Brain (organoid and tissue), 16 donors: ENCODE measurements at places on chromosomes 6 and 20.

DNA sequence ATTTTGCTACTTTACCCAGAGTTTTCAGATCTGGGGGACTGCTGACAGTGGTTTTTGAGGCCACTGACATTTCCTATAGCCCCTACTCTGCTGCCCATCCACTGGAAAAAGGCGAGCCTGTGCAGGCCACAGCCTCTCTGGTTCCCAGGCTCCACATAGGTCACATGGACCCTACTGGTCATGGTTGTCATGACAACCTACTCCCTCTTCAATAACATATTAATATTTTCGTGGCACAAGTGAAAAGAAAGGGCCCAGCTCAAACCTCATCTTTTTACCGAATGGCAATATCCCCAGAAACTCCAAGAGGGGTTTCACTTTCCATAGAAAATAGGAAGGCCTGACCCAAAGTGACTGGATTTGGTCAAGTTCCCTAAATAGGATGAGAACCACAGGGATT, 11.0 kb upstream of the FOXO3 start:
- DNase-seq = no peak

DNA sequence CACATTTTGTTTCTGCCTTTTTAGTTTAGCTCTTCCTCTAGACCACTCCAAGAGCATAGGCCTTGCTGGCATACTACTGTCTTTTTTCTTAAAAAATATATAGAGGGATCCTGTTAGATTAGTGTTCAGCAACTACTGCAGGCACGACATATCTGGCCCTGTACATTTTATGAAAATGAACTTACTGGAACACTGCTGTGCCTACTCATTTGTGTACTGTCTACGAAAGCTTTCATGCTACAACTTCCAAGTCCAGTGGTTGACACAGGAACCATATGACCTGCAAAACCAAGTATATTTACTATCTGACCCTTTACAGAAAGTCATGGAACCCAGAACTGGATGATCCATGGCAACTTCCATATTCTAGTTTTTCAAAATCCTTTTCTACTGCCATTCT, 66.6 kb upstream of the SPTLC3 start:
- no peak for DNase-seq

- DNase-seq = peak; percentile 63
Measured at GRCh38 chr6:84428300-84428907, 201.0 kb upstream of the CEP162 start.

- no peak for DNase-seq
Measured at GRCh38 chr6:114997813-114998292, 655.0 kb upstream of the HS3ST5 start.

DNA sequence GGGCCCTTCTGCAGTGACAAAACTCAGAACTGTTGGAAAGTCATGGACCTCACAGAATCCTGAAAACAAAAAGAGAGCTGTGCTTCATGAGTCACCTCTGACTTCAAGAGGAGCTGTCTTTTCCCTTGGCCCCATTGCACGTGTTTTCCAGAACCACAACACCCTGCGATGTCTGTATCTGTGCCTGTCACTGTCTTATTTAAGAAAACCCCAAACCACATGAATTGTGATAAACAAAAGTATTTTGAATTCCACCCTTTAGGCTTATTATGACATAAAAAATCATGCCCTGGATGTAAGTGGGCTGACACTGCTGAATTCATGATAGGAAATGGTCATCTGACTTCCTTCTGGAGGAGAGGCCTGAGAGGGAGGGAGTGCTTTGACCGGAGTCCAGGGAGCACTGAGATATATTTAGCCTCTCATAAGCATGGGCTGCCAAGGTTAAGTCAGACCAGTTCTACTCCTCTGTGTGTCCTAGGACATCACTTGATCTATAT, 96.4 kb upstream of the DUSP22 start:
- DNase-seq = no peak

DNA sequence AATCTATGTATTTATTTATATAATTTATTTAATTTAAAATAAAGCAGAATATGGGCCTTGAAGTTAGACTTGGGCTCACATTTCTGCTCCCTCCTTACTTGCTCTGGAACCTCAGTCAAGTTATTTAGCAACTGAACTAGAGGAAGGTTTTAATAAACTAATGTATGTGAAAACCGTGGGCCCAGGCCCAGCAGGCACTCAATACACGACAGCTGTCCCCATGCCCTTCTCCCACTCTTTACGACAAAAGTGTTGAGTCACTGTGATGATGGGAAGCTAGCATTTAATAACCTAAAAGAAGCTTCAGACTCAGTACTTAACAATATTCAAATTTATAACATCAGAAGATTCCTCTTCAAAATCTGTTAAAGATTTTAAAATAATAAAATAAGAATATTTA, 46.7 kb downstream of the SERAC1 start:
- no peak for DNase-seq

- DNase-seq = no peak
Measured at GRCh38 chr6:47483853-47484546, 6.4 kb downstream of the CD2AP start.

GRCh38 chr20:63291811-63292210, 1.2 kb upstream of the COL20A1 start:
- DNase-seq = no peak

DNA sequence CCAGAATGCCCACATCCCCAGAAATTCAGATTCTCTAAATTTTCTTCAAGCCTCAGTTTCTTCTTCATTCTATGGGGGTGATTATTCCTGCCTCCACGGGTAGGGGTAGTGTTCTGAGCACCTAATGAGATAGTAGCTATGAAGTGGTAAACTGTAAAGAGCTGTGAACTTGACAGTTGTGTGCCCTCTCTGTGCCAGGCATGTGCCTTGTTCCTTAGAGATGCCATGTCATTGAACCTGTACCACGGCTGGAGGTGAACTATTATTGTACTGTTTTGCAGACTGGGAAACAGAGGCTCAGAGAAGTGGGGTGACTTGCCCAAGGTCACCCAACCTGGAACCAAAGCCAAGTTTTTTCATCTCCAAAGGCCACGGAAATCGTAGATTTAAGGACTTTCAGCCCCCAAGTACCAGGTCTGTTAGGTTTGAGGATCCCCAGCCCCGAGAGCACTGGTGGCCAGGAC, 67.7 kb upstream of the SIRPA start:
- no peak for DNase-seq

- no peak for DNase-seq
Measured at GRCh38 chr6:144264270-144265060, 20.7 kb upstream of the UTRN start.

GRCh38 chr6:105592329-105592728, 189.4 kb upstream of the PREP start:
- no peak for DNase-seq

- no peak for DNase-seq
Measured at GRCh38 chr6:17972978-17973622, 14.3 kb downstream of the KIF13A start.

DNA sequence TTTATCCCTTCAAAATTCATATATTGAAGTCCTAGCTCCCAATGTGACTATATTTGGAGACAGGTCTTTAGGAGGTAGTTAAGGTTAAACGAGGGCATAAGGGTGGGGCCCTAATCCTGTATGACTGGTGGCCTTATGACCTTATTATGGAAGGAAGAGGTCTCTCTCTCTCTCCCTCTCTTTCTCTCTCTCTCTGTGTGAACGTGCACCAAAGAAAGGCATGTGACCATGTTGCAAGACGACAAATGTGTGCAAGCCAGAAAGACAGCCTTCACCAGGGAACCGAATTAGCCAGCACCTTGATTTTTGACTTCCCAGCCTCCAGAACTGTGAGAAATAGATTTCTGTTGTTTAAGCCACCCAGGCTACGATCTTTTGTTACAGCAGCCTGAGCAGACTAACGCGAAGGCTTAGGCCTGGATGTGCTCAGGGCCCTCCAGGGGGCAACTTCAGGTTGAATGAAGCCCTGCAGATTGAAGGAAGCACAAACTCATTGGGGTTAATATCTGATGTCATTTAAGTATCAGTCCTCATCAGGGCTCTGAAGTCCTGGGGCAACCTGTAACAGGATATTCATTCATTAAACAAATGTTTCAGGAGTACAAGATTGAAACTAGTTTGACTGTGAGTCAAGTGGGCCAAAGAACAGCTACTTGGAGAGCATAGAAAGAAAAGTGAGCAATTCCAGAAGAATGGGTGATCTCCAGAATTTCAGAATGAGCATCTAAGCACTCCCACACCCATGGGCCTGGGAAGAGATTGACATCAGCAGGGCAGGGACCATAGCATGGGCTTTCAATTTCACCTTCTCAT, 157.4 kb upstream of the TNFAIP3 start:
- DNase-seq = no peak

DNA sequence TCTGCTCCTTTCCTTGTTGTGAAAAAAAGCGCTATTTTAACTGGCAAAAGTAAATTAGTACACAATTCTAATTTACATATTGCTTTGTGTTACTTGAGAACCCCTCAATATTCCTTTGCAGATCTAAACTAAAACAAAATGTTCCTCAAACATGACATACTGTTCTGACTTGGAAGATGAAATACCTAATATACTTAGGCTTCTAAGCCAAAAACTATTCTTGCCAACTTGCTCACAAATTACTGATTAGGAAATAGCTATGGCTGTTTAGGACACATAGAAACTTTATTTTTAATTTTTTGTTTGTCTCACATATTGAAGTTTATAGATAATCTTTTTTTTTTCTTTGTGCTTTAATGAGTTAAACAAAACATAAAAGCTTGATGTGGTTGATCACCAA, 542.2 kb downstream of the GRIK2 start:
- DNase-seq = no peak

GRCh38 chr20:3470627-3471396, at the start of gene ATRN:
TSS of gene ATRN (plus strand) at chr20:3471018. CDS start at chr20:3471108, 90 bp downstream.
- peak; percentile 96 for DNase-seq

GRCh38 chr6:2738373-2738979, 12.2 kb downstream of the MYLK4 start:
- DNase-seq = peak; percentile 70

DNA sequence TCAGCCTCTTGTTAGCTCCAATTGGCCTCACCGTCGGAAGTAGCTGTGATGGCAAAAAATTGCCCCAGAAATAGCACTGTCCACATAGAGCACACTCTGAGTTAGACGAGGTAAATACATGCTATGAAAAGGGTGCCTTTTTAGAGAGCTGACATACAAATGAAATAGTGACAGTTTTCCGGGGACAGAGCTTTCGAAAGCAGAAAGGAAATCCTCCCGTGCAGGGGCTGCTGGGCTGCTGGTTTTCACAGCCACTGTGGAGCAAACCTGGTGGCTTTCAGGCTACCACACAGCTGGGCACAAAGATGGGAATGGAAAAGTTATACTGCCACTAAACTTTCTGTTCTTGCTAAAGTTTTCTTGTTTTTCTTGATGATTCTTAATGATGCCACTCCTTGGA, 8.3 kb downstream of the SLPI start:
- DNase-seq = no peak

DNA sequence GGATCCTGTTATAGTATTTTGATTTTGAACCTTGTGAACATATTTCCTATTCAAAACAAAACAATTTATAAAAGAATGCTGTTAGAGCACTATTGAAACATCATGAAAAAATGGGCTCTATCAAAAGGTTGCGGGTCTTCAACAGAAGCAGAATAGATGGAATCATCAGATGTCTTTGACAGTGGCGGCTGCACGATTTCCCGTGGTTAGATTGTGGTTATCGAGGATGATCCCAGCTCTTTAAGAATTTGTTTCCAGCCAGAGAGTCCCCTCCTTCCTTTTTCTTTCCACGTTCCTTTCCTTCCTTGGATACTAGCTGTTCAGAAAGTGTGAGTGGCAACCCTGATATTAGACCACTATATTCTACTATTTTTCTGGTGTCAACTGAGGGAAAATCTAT, 163.4 kb downstream of the FARS2 start:
- no peak for DNase-seq

- no peak for DNase-seq
Measured at GRCh38 chr6:14910692-14911547, 334.9 kb upstream of the JARID2 start.

GRCh38 chr6:105893741-105894140, 192.4 kb upstream of the PRDM1 start:
- no peak for DNase-seq
